Central memory CD4-positive, alpha-beta T cell (primary cell): ENCODE measurements at places on chromosomes 5 and 9.

DNA sequence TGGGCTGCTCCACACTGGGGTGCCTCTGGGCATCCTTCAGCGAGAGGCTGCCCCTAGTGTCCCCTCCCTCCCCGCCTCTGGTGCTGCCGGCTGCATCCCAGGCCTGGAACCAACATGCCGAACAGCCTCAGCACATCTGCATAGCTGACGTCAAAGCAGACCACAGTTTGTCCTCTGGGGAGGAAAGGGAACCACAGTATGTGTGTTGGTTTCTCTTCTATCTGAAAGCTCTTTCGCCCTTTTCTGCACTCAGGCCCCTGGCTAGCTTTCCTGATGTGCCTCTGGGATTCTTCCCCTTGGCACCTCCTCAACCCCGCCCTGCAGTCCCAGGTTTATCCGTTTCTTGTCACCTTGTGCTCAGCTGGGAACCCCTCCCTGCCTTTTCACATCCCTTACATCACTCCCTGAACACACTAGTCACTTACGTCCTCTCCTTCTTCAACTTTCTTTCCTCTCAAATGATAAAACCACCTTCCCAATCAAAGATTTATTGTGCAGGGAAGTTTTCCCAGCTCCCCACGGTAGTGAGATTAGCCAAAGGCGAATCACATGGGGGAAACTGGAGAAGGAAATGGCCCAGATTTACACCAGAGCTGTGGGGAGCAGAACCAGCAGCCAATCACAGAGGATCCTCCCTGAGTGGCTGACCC lies 35.5 kb upstream of the B4GALT1 start:
- peak; percentile 16 for DNase-seq

GRCh38 chr9:99628285-99628684 lies 193.4 kb upstream of the NR4A3 start:
- no peak for DNase-seq

DNA sequence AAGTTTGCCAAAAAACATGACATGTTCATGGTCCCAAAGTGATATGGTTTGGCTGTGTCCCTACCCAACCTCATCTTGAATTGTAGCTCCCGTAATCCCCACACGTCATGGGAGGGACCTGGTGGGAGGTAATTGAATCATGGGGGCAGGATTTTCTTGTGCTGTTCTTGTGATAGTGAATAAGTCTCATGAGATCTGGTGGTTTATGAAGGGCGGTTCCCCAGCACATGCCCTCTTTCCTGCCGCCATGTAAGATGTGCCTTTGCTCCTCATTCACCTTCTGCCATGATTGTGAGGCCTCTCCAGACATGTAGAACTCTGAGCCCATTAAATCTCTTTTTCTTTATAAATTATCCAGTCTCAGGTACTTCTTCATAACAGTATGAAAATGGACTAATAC lies 322.1 kb downstream of the MED10 start:
- DNase-seq: no peak

DNA sequence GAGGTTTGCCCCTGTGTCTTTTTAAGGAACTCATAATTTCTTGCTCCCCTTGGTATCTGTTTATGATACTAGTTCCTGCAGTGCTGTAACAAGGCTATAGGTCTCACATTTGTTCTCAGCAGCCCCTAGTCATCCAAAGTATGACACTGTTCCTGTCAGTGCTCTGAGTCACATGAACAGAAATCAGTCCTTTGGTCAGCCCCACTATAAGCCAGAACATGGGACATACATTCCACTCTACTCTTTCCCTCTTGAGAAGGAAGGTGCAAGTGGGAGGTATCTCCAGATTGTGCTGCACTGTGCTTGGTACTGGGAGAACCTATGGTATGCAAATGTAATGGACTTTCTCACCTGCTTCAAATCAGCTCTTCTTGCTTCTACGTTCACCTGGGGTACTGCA lies 87.0 kb downstream of the IARS1 start:
- no peak for DNase-seq

DNA sequence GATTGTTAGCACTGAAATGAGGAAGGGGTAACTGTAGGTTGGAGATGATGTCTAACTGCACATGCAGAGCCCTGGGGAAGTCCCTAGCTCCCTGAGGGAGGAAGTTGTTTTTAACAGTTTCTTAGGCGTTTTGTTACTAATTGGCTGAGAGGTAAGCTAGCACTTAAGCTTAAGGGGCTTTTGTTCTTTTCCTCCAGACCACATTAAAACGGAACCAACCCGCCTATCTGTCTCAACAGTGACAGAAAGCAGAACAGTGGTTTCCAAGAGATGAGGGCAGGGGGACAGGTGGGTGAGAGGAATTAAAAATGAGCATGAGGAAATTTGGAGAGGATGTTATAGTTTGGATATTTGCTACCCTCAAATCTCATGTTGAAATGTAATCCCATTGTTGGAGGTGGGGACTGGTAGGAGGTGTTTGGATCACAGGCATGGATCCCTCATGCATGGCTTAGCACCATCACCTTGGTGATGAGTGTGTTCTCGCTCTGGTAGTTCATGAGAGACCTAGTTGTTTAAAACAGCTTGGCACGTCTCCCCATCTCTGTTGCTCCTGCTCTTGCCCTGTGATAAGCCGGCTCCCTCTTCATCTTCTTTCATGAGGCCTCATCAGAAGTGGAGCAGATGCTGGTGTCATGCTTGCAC lies 38.9 kb downstream of the LYRM7 start:
- DNase-seq: peak; percentile 81

DNA sequence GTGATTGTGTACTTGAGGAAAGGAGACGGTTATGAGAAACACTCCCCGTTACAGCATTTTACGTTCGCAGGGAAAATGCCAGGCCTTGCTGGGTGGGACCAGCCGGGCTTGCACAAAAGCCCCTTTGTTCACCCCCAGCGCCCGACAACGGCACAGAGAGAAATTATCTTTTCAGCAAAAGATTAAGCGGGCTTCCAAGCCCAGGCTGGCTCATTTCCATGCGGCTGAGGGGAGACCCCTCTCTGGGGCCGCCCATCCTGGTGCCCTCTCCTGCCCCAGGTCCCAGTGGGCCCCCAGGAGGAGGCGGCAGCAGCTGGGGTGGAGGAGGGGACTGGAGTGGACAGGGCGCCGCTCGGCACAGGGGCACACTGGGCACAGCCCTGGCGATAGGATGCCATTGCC lies 50.8 kb upstream of the NOTCH1 start:
- DNase-seq: no peak

- DNase-seq: no peak
Observed at GRCh38 chr5:169668732-169669131, 31.7 kb downstream of the DOCK2 start.

DNA sequence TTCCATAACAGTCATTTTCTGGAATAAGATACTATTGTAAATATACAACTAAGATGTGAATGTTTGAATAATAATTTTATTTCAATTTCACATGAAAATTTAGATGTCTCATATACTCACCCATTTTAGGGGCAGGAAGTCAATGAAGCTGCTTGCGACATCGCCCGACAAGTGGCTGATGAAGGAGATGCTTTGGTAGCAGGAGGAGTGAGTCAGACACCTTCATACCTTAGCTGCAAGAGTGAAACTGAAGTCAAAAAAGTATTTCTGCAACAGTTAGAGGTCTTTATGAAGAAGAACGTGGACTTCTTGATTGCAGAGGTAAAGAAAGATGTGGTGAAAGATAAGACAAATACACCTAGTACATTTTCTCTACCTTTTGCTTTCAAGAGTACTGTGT lies 8.6 kb downstream of the BHMT start:
- no peak for DNase-seq

GRCh38 chr5:134874831-134875655 lies 872 bp downstream of the TXNDC15 start:
- peak; percentile 15 for DNase-seq

- no peak for DNase-seq
Observed at GRCh38 chr5:56705217-56705616, 110.1 kb upstream of the MAP3K1 start.

- no peak for DNase-seq
Observed at GRCh38 chr5:176716320-176716719, 69.0 kb downstream of the TSPAN17 start.

- DNase-seq: no peak
Observed at GRCh38 chr9:101977614-101978210, 239.3 kb upstream of the GRIN3A start.

- DNase-seq: no peak
Observed at GRCh38 chr9:137545123-137545522, 5.1 kb downstream of the PNPLA7 start.

GRCh38 chr9:124562328-124562727 lies 55.1 kb upstream of the NR5A1 start:
- DNase-seq: no peak

- no peak for DNase-seq
Observed at GRCh38 chr5:16615741-16616535, 859 bp downstream of the RETREG1 start.

GRCh38 chr9:3323714-3324113 lies 202.1 kb downstream of the RFX3 start:
- no peak for DNase-seq

- no peak for DNase-seq
Observed at GRCh38 chr9:86734771-86735170, 212.5 kb downstream of the GAS1 start.

GRCh38 chr5:111143910-111144309 lies 51.8 kb downstream of the WDR36 start:
- DNase-seq: no peak

- DNase-seq: no peak
Observed at GRCh38 chr9:8284884-8285283, 485.3 kb upstream of the DMAC1 start.

DNA sequence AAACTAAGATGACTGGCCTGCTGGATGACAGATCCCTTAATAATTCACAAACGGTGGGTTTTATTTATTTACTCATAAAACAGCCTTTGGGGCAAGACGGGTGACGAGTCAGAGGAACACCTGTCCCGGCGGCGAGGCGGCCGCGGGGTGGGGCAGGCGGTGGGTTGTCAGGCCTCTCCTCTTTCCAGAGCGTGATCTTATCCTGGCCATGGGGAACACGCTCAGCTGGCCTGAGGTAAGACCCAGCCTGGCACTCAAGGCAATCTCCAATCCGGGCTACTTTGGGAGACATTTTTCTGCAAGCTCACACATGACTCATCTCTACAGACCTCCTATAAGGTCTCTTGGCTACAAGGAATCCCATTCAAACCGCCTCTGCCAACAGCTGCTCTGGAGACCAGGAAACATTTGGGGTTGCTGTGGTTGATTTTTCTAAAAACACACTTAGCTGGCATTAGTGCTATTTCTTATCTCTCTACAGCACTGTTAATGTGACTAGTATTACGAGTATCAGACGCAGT lies 6.3 kb downstream of the RAPGEF1 start:
- DNase-seq: no peak

- DNase-seq: no peak
Observed at GRCh38 chr5:176406436-176407052, 9.8 kb downstream of the CLTB start.

DNA sequence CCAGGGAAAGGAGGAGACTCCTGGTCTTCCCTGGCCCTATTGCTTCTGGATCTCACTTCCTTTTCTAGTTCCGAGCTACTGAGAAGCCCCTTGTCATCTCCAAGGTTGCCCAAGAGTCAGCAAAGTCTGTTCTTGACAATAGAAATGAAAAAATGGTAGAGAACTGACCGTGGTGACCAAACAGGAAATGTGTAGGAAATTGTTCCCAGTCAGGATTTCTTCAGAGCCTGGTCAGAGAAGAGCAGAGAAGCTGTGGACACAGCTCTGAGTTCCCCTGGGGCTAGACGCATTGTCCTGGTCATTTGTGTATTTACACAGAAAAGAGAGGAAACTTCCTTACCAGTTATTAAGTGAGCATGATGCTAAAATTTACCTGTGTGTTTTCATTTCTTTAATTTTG lies 35.6 kb downstream of the S1PR3 start:
- DNase-seq: no peak

- no peak for DNase-seq
Observed at GRCh38 chr5:10912435-10912834, 151.4 kb upstream of the DAP start.

- no peak for DNase-seq
Observed at GRCh38 chr5:82938901-82939725, 138.1 kb downstream of the TMEM167A start.

- no peak for DNase-seq
Observed at GRCh38 chr9:21728781-21729180, 73.7 kb upstream of the MTAP start.

DNA sequence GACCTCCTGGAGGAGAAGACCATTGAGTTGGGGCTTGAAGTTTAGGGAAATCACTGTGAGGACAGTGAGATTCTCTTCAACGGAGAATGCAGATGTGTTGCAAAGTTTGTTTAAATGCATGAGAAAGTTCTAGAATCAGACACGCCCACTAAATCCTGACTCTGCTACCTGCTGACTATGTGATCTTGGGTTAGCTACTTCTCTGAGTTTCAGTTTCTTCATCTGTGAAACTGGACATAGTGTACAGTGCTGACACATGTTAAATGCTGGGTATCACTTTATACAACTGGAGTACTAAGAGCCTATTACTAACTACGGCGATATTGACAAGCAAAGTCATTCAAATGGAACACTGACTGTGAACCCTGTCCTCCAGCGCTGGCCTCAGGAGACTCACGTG lies 255.5 kb downstream of the HSPA4 start:
- DNase-seq: no peak

DNA sequence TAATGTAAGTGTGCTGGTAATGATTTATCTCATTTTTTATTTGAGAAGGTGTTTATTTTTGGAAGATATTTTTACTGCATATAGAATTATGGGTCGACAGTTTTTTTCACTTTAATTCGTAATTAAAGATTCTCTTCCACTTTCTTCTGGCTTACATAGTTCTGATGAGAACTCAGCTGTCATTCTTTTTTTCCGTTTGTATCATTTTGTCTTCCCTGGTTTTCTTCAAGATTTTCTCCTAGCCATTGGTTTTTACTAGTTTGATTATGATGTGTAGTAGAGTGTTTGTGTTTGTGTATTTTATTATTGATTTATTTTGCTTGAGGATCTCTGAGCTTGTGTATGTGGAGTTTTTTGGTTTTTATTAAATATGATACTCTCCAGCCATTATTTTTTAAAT lies 21.7 kb downstream of the SLF1 start:
- no peak for DNase-seq

DNA sequence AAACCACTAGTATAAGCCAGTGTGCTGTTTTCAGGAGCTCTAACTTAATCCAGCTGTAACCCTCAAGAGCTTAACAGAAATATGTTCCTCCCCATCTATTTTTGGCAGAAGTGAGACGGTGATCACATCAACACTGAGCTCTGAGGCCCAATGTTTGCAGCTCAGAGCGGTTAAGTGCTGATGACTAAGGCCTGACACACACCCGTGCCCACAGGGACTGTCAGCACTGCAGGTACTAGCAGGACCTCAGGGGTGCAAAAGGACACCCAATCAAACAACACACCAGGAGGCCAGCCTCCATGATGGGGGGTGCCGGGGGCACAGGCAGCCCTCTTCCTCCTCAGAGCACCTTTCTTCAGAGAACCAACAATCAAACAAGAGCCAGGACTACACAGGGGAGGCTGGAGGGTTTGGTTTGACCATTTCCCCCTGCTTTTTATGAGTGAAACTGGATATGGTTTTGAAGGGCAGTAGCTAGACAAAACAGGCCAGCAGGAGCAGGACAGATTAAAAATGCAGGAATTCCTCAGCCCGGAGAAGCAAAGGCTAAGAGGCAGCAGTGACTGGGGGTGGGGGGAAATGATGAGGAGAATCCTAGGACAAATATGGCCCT lies 61.3 kb downstream of the RAPGEF1 start:
- peak; percentile 64 for DNase-seq

DNA sequence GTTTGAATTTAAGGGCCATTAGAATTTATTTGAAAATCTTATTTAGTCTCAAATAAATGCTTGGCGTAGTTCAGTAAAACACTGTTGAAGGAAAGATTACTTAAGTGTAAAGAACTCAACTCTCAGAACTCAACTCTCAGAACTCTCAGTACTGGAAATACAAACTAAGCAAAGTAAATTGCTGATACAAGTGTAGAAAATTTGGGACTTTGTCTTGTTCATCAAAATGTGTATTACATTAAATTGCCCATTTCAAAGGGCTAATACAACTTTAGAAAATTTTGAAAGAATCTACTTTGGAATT lies 99.4 kb downstream of the CSNK1G3 start:
- DNase-seq: no peak
